NCI-H1417 treated with DMSO at 0.1 percent for 48 hours (cell line): ENCODE measurements at places on chromosomes 6 and 20.

GRCh38 chr6:142716097-142716496, 228.9 kb downstream of the HIVEP2 start:
- no peak for DNase-seq

DNA sequence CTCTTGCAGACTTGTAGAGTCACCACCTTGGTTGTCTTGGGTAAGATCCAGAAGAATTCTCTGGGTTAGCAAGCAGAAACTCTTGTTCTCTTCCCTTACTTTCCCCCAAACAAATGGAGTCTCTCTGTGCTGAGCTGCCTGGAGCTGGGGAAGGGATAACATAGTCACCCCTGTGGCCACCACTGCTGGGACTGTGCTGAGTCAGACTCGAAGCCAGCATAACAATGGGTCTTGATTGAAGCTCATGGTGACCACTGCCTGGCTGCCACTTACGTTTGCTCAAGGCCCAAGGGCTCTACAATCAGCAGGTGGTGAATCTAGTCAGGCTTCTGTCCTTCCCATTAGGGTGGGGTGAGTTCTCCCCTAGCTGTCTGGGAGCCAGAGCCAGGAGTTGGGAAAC, 15.4 kb upstream of the ERVFRD-1 start:
- no peak for DNase-seq

GRCh38 chr6:16206595-16207037, 31.8 kb upstream of the GMPR start:
- DNase-seq = peak; percentile 22

DNA sequence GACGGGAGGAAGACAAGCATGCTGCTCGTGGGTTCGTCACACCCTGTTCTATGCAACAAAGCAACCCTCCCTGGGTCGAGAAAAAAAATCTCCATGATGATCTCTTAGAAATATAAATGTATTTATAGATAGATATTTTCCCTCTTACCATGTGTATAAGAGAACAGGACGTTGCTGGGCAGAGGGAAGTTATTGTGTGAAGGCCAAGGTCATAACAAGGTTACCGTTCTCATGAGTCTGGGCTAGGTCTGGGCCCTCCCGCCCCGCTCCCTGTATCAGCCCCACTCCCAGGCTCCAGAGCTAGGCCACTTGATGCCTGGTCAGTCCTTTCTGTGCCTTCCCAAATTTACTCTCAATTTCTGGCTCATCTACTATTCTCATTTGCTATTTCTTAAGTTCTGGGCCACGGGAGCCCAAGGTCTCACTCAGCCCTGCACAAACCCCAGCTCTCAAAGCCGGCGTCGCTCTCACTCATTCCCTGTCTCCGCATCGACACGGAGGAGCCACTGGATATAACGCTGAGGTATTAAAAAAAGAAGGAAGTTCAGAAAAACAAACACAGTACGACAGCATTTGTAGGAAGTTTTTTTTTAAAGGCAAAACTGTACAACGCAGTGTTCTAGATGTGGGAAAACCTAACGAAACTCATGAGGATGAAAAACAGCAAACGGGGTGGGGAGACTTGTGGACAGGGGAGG, 96.8 kb downstream of the PSMG4 start:
- DNase-seq = no peak
